ENCODE measurements at places on chromosomes 7 and 10.
A peak's percentile ranks its signal among the peaks of the same experiment; 100 is the strongest.

DNA sequence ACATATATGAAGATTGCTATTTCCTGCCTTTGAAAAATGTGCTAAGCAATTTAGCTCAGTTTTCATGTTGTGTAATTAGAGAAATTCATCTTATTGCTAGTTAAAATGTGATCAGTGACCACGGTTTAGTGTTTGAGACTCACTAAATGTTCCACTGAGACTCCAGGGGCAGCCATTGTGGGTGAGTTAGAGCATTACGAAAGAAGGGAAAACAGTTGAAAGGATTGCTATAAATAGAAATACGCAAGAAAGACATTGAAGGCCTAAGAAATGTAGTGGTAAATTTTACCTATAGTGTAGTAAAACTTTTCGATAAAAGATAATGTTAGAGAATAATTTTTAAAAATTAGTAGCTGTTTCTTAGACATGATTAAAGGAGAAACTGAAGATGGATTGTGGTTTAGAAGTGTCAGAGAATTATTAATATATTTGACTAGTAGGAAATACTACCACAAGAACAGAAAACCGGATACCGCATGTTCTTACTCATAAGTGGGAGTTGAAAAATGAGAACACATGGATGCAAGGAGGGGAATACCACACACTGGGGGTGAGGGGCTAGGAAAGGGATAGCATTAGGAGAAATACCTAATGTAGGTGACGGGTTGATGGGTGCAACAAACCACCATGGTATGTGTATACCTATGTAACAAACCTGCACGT lies 394.5 kb downstream of the SEMA3D start:
- DNase-seq = no peak

DNA sequence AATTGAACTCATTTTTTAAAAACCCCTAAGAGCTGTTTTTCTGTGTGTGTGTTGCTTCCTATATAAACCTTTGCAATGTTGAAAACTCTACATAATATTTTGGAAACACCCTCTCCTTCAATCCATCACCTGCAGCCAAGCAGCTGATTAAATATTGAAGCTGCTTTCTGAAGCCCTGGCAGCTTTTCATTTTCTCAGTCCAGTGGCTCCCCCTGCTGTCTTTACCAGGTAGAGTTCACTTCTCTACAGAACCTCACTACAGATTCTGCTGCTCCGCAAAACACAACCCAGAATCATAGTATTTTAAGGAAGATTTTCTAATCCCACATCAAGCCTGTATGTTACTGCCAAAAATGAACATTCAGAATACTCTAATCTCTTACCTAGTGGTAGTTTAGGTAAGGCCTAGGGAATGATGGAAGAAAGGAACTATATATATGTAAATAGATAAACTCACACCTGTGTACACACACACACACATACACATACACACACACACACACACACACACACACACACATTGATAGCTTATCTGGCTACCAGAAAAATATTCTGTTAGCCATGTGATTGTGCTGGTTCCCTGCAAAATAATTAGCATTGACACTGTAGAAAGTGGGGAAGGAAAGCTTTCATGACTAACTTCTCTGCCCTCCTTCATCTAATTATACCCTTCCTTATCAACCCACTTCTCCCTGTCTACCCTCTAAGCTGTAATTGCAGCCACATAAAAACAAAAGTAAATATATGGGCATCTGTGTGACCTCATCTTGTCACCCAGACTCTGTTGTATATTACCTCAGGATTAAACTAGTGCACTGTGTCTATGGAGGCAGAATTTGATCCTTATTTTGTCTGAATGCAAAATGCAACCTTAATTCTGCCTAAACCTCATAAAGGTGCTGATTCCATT lies 229.5 kb upstream of the FZD1 start:
- DNase-seq = no peak

- DNase-seq = no peak
Observed at GRCh38 chr10:89548673-89549072, 13.3 kb upstream of the SLC16A12 start.

GRCh38 chr10:97684866-97685394 lies 2.1 kb downstream of the AVPI1 start:
- DNase-seq = no peak

- DNase-seq = no peak
Observed at GRCh38 chr7:105996860-105997737, 34.0 kb downstream of the CDHR3 start.

DNA sequence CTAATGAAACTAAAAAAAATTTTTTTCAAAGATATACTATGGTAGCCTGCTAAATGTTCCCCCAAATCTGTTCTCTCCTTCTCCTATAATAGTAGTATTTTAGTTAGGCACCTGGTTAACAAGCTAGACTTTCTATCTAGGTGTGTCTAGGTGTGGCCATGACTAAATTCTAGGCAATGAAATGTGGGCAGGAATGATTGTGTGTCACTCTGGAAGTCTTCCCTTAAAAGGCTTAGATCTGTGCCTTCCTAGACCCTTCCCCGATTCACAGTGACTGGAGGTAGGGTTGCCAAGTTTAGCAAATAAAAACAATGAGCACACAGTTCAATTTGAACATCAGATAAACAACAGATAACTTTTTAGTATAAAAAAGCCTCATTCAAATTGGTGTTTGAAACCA lies 8.3 kb upstream of the ARHGAP21 start:
- DNase-seq = no peak

- DNase-seq = no peak
Observed at GRCh38 chr7:77252506-77252905, 52.9 kb upstream of the FGL2 start.

GRCh38 chr10:62583876-62584615 lies 209.9 kb downstream of the ZNF365 start:
- no peak for DNase-seq

DNA sequence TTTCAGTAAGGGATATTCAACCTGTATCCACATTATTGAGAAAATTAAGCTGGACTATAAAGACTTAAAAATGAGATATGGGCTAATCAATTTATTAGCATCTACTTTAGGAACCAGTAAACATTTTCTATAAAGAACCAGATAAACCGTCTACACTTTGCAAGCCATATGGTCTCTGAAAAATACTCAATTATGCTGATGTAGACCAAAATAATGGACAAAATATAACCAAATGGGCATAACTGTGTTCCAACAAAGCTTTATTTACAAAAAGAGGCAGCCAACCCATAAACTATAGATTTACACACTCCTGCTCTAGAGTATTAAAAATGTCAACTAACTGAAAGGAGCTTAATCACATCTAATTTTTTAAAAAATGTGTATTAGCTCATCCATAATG lies 42.3 kb downstream of the TNPO3 start:
- no peak for DNase-seq

DNA sequence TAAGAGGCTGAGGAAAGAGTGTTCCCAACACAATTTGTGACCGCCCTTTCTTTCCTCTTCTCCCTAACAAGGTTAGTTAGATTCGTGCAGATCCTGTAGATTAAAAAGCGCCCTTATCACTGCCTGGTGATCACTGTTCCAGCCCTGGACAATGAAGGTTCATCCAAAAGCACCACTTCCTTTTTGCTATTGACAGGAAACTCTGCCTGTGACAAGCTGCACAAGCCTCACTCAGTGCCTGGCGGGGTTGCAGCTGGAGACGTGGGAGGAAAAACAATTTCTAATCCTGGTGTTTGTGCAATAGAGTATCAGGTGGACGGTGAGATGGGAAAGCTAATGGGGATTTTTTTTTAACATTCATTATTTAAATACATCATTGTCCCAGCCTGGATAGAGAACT lies 105.9 kb upstream of the CAV2 start:
- DNase-seq = no peak

DNA sequence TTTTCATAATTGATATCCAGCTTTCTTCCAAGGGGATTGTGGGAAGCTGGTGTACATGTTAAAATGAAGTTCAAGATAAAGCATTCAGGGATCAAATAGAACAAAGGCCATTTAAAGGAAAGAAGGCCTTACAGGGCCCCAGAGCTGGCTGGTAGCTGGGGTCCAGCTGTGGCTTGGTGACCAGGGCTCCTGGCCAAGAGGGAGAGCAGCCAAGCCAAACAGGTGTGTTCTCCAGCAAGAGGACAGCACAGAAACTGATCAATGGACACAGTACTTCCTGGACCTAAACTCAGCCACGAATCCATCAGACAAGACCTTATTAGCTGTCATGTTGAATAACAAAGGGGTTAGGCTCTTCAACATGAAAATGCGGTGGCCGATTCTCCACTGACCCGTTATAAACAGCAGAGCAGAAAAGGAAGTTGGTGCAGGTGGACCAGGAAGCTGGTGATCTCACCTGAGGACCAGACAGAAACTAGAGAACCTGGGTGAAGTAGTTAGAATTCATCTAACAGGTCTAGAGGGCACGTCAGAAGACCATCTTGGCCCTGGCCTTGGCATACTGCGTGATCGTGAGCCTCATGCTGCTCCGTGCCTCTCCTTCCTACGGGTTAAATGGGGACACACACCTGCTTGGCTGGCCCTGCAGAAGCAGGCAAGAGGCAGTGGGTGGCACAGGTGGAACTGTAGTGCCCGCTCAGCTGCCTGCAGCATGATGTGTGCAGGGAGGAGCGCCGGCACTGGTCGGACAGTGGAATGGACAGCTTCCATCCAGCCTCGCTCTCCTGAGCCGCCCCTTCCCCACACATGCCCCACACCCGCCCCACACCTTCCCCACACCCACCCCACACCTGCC lies 53.8 kb downstream of the PARP12 start:
- DNase-seq = no peak

DNA sequence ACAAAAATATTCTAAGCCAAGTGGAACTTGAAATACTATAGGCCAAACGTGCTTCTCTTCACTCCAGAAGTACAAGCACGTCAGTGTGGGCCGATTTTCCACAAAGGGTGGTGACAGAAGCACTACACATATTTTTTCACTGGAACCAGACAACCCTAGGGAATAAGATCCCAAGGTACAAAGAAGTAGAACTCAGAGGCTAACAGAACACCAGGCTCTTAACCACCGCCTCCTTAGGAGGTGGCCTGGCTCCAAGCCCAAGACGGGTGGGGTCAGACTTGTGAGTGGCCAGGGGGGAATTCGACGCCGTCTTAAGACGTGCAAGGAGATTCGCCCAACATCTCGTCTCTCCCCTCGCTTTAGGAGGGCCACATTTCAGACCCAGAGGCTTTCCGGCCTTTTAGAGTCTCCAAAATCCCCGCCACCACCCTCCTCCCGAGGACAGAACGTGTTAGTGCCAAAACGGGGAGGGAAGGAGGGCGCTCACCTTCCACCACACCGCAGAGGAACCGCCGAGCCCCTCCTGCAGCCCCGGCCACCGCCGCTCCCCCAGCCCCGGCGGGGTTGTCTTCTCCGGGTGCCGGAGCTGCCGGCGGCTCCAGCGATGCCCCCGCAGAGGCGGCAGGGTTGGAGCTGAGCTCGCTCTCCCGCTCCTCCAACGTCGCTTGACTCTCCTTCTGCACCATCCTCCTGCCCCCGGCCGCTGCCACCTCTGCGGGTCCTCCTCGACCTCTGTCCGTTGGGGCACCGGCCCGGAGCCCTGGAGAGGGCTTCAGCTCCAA lies 716 bp downstream of the OGA start:
- peak; percentile 48 for DNase-seq

DNA sequence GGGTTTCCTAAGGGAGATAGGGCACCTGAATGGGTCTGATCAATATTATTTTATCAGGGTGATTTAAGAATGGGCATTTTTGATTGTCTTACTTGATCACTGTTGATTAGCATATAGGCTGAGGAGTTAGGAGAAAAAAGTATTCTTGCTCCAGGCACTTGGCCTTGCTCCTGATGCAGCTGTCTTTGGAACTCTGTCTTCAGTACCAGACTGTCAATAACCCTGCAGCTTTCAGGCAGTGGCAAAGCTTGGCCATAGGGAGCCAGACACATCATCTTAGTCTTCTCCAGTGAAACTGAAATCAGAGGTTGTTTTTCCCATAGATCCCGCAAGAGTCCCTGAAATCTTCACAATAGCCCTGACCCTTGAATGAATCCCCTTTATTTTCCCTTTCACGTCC lies 47.2 kb downstream of the EXOC4 start:
- DNase-seq = no peak

DNA sequence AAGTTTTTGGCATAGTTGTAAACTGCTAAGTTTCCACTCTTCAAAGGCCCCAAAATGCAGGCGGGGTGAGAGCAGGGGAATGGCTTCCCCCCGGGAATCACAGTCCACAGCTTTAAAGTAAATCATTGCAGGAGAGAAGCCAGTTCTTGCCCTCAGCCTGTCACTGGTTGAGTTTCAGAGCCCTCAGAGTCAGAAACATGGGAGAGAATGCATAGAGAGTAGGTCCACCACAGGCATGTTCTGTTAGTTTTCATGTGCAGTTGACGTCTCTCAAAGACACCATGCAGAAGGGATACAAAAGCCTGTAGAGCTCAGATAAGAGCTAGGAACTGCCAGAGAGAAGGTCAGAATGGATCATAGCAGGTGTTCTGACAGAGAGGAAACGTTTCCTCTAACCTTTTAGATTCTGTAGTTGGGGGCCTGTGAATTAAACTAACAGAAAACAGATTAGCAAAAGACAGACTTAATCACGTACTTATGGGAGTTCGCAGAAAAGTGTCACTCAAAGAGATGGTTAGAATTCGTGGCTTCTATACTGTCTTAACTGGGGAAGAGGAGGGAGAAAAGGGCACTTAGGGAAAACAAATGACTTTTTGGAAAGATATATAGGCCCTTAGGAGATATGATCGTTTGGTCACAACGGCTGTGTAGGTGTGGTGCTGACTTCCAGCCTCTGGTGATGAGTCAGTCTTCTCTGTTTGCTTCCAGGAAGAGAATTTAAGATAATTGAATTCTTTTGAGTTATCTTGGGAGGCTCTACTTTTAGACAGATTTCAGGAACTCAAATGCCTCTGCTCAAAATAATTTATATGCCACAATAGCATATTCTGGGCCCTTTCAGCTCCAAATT lies 48.0 kb upstream of the MSRB2 start:
- DNase-seq = no peak

DNA sequence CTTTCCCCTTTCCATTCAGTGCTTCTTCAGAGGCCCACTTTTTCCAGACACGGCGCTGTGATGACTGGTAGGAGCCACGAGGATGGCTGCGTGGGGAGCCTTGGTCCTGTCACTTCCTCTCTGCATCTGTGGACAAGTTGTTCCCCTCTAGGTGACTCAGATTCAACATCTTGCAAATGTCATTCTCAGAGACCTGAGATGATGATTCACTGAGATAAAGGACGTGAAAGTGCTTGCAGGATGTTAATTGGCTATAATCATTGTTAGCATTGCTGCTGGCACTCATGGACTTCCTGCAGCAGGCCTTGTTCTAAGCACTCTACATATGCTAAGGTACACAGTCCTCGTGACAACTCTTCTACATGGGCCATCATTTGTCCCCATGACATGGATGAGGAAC lies 489.8 kb upstream of the ZMIZ1 start:
- DNase-seq = no peak

DNA sequence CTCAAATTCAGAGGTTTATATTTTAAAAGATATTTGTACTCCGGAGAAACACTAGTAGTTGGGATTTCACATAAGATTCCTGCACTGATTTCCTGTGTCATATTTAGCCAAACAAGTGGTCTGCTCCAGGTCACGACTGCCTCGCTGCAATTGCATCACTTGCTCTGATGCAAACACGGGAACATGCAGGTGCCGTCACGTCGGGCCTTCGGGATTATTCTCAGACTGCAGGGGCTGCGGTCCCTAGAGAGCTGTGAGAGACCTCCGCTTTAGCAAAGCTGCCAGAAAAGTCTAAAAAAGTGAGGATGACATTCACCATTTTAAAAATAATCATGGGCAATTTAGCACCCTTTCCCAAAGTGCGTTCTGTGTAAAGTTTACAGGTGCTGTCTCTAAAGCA lies 93.5 kb upstream of the DDC start:
- DNase-seq = no peak

- no peak for DNase-seq
Observed at GRCh38 chr7:159097661-159098423, 46.8 kb downstream of the VIPR2 start.

All from NCI-H524 (cell line).